Activated CD8-positive, alpha-beta memory T cell treated with anti-CD3 and anti-CD28 coated beads for 4 hours (primary cell): ENCODE measurements at places on chromosomes 6 and 20.

DNA sequence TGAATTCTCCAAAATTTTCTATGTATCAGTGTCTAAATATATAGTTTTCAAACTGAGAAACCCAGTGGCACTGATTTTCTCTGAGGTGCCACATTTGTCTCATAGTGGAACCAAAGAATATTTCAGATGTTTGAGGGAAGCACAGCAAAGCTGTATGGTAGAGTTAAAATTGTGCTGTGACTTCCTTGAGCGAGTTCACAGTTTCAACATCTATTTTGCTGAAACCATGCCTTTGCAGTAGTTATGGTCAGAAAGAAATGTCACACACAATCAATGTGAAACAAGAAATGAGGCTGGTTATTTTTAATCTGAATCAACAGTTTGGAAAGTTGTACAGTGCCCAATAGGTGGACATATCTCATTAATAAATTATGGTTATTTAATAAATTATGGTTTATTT is 394.0 kb upstream of the SPTLC3 start:
- no peak for DNase-seq

- DNase-seq, result no peak
Observed at GRCh38 chr6:142830807-142831206, 114.2 kb downstream of the HIVEP2 start.

GRCh38 chr6:13071550-13072345 is 256.6 kb downstream of the TBC1D7 start:
- no peak for DNase-seq

GRCh38 chr6:89434954-89435353 is 2.0 kb downstream of the ANKRD6 start:
- no peak for DNase-seq

- no peak for DNase-seq
Observed at GRCh38 chr20:16100767-16101166, 472.5 kb downstream of the KIF16B start.

DNA sequence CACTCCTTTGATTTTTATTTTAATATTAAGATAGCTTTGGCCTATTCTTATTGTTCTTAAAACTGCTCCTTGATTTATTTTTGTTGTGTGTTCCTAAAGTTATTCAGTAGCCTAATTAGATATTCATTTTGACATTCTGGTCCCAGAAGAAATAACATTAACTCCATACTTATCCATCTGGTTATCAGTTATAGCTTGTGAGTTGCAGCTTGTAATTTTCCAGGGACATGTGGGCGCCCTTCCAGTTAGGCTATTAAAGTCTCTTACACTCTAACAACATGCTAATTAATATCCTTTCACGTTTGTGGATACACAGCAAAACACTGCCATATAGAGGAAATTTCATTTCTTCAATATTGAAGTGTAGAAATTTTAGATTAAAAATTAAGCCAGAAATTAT is 987.5 kb downstream of the HACE1 start:
- no peak for DNase-seq

DNA sequence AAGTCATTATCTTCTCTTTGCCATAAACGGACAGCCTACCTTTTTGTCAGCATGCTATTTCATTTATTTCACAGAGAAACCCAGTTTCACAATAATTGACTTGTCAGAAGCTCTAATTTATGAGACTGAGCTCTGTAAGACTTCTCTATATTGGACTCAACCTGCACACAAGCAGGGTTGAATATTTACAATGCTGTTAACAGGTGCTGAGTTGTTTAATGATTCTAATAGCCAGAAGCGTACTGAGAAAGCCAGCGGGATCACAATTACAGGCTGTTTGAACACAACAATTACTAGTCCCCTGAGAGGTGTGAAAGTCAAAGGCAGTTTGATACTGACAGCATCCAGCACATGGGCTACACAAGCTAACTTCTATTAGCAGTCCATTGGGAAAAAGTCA is 128.2 kb upstream of the SIM1 start:
- DNase-seq, result no peak

DNA sequence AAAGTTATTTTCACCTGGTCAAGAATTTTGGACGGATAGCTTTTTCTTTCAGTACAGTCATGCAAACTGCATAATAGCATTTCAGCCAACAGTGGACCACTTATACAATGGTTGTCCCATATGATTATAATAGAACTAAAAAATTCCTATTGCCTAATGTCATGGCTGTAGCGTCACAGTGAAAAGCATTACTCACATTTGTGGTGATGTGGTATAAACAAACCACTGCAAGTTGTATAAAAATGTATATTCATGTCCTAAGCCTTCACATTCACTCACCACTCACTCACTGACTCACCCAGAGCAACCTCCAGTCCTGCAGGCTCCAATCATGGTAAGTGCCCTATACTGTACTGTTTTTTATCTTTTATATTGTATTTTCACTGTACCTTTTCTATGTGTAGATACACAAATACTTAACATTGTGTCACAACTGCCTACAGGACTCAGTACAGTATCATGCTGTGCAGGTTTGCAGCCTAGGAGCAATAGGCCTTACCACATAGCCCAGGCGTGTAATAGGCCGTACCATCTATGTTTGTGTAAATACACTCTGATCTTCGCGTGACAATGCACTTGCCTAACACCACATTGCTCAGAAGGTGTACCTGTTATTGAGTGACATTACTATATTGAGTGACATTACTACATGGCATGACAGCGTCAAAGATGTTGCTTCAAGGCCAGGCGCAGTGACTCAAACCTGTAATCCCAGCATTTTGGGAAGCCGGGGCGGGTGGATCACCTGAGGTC is 17.9 kb downstream of the ABHD12 start:
- DNase-seq, result no peak

- DNase-seq, result no peak
Observed at GRCh38 chr20:44357020-44357419, 1.5 kb downstream of the HNF4A start.

- no peak for DNase-seq
Observed at GRCh38 chr20:44137266-44137801, 49.7 kb downstream of the JPH2 start.

DNA sequence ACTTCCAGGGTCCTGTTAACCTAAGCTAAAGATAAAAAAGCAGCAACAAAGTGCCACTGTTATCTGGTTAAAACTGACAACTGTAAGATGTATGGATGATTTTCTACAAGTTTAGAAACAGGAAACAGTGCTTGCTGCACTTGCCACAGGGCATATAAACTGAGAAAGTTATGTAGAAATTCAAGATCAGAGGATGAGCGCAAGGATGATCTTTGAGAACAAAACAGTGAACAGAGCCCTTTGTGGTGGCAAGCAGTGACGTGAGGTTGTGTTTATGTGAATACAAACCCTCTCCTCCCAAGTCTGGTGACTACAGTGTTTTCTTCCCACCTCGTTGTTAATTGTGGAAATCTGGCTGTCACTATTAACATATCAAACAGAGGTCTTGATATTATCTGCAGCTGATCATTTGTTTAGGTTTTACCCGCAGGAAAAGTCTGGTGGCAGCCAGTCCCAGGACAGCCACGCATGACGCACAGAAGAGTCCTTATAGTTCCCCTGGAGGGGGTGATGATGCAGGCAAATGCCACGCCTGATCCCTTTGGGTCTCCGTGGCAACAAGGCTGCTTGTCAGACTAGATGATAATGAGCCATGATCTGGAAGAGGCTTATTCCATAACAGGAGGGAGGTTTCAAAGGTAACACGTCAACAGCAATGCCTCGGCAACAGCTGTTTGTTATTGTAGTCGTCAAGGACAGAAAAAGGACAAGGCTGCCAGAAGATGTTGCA is 43.1 kb upstream of the TNFAIP3 start:
- peak; percentile 57 for DNase-seq

DNA sequence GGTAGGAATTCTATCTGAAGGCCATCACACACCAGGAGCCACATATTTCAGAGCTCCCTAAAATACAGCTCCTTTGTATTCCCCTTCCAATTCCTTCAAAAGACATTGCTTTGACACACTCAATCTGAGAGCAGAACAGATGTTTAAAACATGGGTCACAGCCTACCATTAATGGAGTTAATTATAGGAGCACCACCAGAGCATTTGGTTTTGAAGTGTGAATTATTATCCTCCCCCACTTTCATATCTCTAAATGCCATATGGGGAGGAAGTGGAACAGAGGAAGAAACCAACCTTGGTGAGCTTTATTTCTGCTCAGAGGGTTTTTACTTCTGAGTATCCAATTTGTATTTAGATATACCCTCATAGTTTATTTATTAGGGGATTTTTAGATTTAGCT is 50.7 kb upstream of the TNFRSF21 start:
- DNase-seq, result no peak

GRCh38 chr6:69881322-69882151 is 15.2 kb downstream of the COL19A1 start:
- DNase-seq, result no peak

DNA sequence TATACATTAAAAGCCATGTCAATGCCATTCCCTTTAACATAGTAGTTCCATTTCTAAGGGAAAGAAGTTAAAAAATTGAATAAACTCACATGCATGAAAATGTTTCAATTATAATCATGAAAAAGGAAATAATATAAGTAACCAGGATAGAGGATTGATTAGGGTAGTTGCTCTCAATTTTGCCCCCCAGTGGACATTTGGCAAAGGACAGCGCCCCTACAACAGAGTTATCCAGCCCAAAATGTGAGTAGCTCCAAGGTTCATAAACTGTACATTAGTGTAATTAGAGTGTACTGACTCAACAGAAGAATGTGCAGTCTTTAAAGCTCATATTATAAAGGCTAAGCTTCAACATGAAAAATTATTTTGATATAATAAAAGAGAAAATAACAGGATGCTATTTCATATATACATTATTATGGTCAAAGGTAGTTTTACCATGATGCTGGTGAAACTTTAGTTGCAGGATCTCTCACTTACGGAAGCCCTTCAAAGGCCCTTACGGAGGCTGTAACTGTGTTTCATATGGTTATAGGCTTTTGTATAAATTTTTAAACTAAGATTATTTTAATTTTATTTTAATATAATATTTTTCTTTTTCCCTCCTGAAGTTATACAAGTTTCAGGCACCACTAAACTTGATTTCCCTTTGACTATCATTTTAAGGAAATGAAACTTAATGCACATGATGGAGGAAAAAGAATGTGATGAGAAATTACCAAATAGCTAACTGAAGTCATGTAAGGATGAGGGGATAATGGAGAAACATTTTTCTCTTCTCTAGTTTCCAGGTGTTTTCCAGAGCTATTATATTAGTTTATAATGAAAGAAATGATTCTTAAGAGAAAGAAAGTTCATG is 403.6 kb downstream of the PLCB1 start:
- DNase-seq, result no peak

DNA sequence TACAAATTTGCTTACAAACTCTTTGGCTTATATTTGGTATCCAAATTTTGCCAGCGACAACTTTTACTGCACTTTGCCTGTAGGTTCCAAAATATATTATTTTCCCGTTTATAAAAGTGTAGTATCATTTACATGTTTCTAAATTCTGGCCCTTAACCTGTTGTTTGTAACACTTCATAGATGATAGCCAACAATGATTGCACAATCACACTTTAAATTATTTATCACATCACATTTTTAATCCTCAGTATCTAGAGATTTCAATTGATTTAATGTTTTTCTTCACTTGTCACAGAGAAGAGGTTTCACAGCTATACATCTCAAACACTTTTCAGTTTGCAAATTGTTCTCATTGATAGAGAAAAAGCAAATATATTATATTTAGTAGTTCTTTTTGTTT is 1151.2 kb upstream of the EYS start:
- DNase-seq, result no peak
